ENCODE measurements at places on chromosomes 16 and 17. TPM values are rescaled to one million over a fixed set of nuclear protein-coding genes. Genes with fewer than 3 reads are reported as not detected.

GRCh38 chr17:61508912-61509311 lies 56.7 kb downstream of the TBX4 start:
- H3K27ac ChIP-seq, result no peak overlapping the region
- no peak for DNase-seq
- no peaks in the 10 kb centered on the region for H3K27me3 ChIP-seq
- H3K4me1 ChIP-seq, result no peaks in the 10 kb centered on the region
- no peak overlapping the region for H3K4me3 ChIP-seq

DNA sequence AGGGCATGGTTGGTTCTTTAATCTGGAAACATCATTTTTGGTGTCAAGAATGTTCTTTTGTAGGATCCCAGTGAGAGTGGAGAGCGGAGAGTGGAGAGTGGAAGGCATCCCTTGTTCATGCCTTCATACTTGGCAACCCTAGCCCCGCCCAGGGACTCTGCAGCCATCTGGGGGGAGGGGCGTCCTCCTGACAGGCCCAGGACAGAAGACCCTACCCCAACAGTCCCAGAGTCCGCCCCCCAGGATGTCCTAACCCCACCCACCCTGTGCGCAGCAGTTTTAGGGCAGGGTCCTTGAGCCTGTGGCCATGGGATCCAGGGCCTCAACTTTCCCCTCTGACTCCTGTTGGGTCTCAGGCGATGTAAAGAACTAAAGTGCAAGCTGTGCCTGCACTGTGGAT lies 4.5 kb downstream of the SLC26A11 start:
- no peak for DNase-seq
- H3K4me3 ChIP-seq, result no peak overlapping the region
- H3K4me1 ChIP-seq, result peaks cover 6% of the 10 kb centered on the region
- no peak overlapping the region for H3K27ac ChIP-seq

The CPHXL2 gene
- not detected for total RNA-seq

- no peak for DNase-seq
- no peaks in the 10 kb centered on the region for H3K36me3 ChIP-seq
- no peak overlapping the region for H3K27ac ChIP-seq
- no peaks in the 10 kb centered on the region for H3K27me3 ChIP-seq
- no peak overlapping the region for H3K4me3 ChIP-seq
- no peaks in the 10 kb centered on the region for H3K4me1 ChIP-seq
Measured at GRCh38 chr16:85545227-85545818, 67.8 kb upstream of the GSE1 start.

GRCh38 chr16:51045186-51045585 lies 105.9 kb downstream of the SALL1 start:
- no peaks in the 10 kb centered on the region for H3K27me3 ChIP-seq
- H3K27ac ChIP-seq, result no peak overlapping the region
- no peaks in the 10 kb centered on the region for H3K36me3 ChIP-seq
- DNase-seq, result no peak
- H3K4me1 ChIP-seq, result no peaks in the 10 kb centered on the region
- no peak overlapping the region for H3K4me3 ChIP-seq

DNA sequence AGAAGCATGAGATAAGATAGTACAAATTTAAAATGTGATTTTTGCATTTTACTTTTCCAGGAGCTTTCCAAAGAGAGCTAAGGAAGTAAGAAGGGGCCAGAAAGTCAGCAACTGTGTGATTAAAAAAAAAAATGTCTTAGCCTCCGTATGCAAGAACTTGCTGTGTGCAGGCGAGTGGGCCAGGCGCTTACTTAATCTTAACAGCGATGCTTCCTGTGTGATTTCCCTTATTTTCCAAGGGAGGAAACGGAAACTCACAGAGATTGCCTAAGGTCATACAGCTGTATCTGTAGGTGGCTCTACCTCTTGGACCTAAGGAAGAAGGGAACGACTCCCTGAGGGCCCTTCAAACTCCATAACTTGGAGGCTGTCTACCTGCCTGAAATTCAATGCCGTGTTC lies 11.1 kb downstream of the HS3ST3B1 start:
- H3K4me3 ChIP-seq, result no peak overlapping the region
- no peaks in the 10 kb centered on the region for H3K27me3 ChIP-seq
- H3K27ac ChIP-seq, result no peak overlapping the region
- H3K4me1 ChIP-seq, result peaks cover 68% of the 10 kb centered on the region

DNA sequence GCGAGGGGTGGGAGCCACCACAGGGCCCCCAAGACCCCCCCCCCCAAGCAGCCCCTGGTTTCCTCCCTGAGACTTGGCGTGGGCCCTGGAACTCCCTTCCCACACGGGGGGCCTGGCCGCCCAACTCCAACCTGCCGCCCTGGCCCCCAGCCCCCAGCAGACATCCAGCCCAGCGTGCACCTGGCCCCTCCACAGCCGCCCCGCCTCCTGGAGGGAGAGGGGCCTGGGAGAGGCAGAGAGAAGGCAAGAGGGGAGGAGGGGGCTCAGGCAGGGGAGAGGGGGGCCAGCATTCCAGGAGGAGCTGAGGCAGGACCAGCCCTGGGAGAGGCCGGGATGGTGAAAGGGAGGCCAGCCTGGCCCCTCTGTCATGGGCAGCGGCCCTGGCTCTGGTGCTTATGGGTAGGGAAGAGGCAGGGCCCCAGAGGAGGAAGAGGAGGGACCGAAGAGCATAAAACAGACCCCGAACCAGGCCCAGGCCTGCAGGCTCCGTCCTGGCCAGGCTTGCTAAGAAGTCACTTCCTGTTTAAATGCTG lies 16.7 kb downstream of the IL34 start:
- H3K4me3 ChIP-seq, result no peak overlapping the region
- DNase-seq, result no peak
- H3K4me1 ChIP-seq, result no peaks in the 10 kb centered on the region
- no peak overlapping the region for H3K27ac ChIP-seq
- H3K36me3 ChIP-seq, result no peaks in the 10 kb centered on the region

- H3K27ac ChIP-seq, result no peak overlapping the region
- no peaks in the 10 kb centered on the region for H3K27me3 ChIP-seq
- no peak for DNase-seq
- no peak overlapping the region for H3K4me3 ChIP-seq
Measured at GRCh38 chr17:72223866-72224291, 103.1 kb downstream of the SOX9 start.

The PAGR1 gene
- total RNA-seq, result 44.9 TPM

DNA sequence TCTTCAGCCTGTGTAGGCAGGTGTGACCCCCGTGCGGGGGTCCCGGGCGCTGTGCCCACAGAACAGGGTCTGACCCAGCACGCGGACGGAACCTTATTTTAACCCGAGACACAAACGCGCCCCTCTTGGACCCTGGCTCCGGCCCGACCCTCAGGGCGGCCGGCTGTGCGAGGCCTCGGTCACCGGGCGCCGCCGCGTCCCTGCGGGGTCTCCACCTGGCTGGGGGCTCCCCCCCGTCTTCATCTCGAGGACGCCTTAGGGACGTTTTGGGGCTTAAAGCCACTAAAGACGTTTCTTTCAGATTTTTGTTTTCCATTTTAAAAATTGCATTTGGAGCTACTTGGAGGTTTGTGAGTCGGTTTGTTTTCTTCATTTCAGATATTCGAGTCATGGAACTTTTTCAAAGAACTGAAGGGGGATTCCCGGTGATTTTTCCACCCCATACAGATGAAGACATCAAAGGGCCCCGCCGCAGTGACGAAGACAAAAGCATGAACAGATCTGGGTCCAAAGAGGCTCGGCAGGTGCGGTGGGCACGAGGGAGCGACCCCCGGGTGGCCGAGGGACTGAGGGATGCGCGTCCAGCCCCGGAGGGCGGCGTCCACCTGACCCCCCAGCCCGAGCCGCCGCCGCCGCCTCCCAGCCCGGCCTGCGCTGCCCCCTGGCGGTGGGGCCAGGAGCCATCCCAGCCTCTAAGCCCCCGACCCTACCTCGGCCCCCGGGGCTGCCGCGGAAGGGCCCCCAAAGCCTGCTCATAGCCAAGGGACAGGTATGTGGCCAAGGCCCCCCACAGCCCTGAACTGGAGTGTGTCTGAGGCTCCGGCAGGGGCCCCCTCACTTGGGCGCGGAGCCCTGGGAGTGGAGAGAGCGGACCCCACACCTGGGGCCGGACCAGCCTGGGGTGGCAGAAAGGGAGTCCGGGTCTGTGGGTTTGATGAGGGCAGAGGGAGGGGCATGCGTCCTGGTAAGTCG lies 3.8 kb upstream of the CD7 start:
- H3K27me3 ChIP-seq, result no peaks in the 10 kb centered on the region
- peak; percentile 87 for DNase-seq
- peaks cover 41% of the 10 kb centered on the region for H3K4me1 ChIP-seq
- H3K27ac ChIP-seq, result peak overlapping the region; percentile 66
- H3K4me3 ChIP-seq, result no peak overlapping the region
- H3K36me3 ChIP-seq, result no peaks in the 10 kb centered on the region

The CTRB2 gene
- not detected for total RNA-seq

- no peak for DNase-seq
- no peak overlapping the region for H3K4me3 ChIP-seq
- H3K27ac ChIP-seq, result no peak overlapping the region
- no peaks in the 10 kb centered on the region for H3K27me3 ChIP-seq
- no peaks in the 10 kb centered on the region for H3K36me3 ChIP-seq
Measured at GRCh38 chr16:85955566-85955965, 56.6 kb downstream of the IRF8 start.

The ACTG1 gene
- 1,038 TPM for total RNA-seq

GRCh38 chr17:46943501-46944393 lies 20.8 kb downstream of the GOSR2 start:
- no peaks in the 10 kb centered on the region for H3K27me3 ChIP-seq
- H3K4me1 ChIP-seq, result peaks cover 17% of the 10 kb centered on the region
- DNase-seq, result no peak

DNA sequence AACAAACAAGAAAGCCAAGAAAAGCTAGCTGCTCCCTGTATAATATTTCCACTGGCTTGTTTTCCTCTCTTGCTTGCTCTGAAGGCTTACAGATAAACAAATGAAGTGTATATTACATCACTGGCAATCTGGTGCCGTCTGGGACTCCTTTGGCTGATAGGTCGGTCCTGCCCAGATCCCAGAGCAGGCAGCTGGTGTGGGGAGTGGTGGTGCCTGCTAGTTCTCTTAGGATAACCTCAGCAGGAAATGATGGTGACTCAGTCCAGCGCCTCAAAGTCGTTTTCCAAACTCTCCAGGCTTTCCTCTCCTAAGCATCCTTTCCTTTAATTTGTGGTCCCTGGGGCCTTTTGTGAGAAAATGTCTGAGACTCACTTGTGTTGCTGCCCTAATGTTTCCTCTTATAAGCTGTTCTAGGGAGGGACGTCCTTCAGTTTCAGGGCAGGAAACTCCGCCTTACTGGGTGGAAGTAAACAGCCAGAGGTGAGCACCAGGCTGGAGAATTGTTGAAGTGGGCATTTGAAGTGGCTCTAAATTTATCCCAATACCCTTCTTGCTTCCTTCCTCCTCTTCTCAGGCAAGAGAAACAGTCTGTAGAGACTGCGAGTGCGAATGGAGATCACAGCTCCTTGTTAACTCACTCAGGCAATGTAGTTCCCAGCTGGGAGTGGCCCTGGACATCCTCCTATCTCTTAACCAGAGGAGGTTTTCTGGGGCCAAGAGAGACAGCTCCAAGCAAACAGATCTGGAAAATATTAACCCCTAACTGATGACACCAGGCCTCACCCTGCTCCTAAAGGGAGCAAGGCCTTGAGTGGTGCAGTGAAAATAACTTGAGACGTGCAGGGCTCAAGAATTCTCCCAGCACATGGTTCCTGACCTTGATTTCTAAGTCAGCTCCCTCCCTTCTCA lies 34.9 kb downstream of the CD300LF start:
- H3K4me1 ChIP-seq, result peaks cover 17% of the 10 kb centered on the region
- H3K27me3 ChIP-seq, result peaks cover 3% of the 10 kb centered on the region
- H3K36me3 ChIP-seq, result no peaks in the 10 kb centered on the region
- peak; percentile 5 for DNase-seq

DNA sequence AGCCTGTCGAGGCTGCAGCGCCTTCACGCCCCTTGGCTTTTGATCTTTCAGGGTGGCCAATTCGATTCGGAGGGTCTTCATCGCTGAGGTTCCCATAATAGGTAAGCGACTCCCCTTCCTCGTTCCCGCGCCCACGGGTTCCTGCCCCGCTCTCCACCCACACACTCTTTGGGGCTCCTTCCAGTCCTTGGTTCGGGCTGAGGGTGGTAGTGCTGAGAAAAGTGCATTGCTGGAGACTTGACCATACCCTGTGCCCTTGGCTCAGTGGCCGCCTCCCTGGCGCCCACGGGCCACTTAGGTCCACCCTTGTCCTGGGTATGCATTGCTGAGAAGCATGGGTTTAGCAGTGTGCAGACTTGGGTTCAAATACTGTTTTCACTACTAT lies 491 bp downstream of the POLR2C start:
- H3K4me1 ChIP-seq, result peaks cover 36% of the 10 kb centered on the region
- H3K36me3 ChIP-seq, result peaks cover 37% of the 10 kb centered on the region

DNA sequence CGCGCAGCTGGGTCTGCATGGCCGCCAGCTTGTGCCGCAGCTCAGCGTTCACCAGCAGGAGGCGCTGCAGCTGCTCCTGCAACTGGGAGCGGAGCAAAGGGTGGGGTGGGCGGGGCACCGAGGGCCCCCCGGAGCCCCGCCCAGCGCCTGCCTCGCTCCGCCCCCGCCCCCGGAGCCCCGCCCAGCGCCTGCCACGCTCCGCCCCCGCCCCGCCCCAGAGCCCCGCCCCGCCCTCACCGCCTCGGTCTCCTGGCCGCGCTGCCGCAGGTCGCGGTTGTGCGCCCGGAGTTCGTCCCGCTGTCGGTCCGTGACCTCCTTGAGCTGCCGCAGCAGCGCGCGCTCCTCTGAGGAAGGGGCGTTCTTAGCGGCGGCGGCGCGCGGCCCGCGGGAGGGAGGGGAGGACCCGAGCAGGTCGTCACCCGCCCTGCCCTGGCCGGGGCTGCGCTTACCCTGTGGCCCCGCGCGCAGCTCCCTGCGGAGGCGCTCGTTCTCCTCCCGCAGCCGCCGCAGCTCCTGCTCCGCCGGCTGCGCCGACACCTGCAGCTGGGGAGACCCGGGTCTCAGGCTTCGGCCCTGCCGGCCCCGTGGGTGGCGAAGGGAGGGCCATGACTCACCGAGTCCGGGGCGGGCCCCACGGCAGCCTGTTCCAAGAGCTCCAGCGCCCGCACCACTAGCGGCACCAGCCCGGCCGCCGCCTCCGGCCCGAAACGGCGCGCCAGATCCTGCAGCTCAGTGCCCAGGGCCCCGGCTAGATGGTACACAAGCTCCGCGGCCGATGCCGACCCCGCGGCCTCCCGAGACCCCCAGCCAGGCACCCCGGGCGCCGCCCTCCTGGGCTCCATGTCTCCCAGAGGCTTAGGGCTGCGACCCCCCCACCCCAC lies 463 bp downstream of the RILP start:
- peaks cover 36% of the 10 kb centered on the region for H3K36me3 ChIP-seq
- H3K4me3 ChIP-seq, result no peak overlapping the region
- peak; percentile 93 for DNase-seq
- H3K27me3 ChIP-seq, result no peaks in the 10 kb centered on the region

DNA sequence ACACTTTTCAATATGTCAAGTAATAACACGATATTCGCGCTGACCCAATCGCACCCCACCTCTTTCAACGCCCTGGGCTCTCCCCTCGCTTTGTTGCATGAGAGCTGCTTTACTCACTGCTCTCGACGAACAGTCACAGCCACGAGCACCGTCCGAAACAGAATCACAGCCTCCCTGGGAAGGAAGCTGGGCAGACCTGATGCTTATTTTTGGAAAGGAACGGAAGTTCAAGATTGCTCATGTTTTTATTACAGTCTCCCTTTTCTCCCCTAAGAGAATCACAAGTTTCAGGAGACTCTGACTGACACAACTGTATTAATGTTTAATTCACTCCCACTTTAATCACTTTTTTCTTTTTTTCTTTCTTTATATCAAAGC lies 67.8 kb downstream of the ANKRD11 start:
- H3K36me3 ChIP-seq, result peaks cover 20% of the 10 kb centered on the region
- H3K27ac ChIP-seq, result no peak overlapping the region
- H3K4me3 ChIP-seq, result no peak overlapping the region
- no peaks in the 10 kb centered on the region for H3K27me3 ChIP-seq

GRCh38 chr17:66422186-66422585 lies 119.8 kb downstream of the PRKCA start:
- no peaks in the 10 kb centered on the region for H3K36me3 ChIP-seq
- DNase-seq, result no peak
- no peak overlapping the region for H3K4me3 ChIP-seq
- H3K27me3 ChIP-seq, result no peaks in the 10 kb centered on the region

The ZNF469 gene
- 0.61 TPM for total RNA-seq

The AANAT gene
- not detected for total RNA-seq

The ZG16B gene
- not detected for total RNA-seq
